ENCODE measurements at places on chromosomes 11 and 22. TPM values are rescaled to one million over a fixed set of nuclear protein-coding genes. Genes with fewer than 3 reads are reported as not detected.

- peak; percentile 71 for DNase-seq
Measured at GRCh38 chr11:110711776-110712658, at the start of gene ARHGAP20. TSS of gene ARHGAP20 (minus strand) at chr11:110712437. CDS start at chr11:110712231, 206 bp downstream.

DNA sequence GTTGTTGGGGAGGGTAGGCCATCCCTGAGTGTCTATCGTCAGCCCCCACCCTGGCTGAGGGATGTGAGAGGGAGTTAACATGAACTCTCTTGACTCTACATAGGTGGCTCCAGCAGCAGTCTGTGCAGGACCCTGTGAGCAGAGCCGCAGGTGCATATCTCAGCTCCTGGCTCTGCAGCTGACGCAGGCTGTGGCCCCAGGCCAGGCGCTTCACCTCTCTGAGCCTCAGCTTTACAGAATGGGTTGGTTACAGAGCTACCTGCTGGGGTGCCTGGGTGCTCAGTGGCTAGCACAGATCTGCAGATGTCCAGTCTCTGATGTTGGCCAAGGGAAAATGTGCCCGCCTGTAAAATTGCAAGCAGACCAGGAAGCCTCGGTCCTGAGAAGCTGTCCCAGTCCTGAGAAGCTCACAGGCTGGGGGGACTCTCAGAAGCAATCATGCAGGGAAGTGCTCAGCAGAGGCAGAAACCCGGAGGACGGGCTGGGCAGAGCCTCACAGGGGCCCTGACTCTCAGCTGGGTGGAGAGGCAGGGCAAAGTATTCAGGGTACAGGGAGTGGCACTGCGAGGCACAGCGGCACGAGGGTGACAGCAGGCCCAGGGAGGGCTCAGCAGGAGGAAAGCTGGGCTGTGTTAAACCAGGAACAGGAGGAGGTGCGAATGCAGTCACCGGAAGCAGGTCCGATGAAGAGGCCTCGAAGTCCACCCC is 15.9 kb upstream of the LRP5 start:
- DNase-seq = no peak

GRCh38 chr22:47056776-47057470 is 294.5 kb downstream of the TBC1D22A start:
- DNase-seq = no peak

GRCh38 chr11:1211838-1212237 is 11.0 kb upstream of the MUC5B start:
- DNase-seq = no peak

- no peak for DNase-seq
Measured at GRCh38 chr22:38423512-38424503, 31.2 kb downstream of the KCNJ4 start.

DNA sequence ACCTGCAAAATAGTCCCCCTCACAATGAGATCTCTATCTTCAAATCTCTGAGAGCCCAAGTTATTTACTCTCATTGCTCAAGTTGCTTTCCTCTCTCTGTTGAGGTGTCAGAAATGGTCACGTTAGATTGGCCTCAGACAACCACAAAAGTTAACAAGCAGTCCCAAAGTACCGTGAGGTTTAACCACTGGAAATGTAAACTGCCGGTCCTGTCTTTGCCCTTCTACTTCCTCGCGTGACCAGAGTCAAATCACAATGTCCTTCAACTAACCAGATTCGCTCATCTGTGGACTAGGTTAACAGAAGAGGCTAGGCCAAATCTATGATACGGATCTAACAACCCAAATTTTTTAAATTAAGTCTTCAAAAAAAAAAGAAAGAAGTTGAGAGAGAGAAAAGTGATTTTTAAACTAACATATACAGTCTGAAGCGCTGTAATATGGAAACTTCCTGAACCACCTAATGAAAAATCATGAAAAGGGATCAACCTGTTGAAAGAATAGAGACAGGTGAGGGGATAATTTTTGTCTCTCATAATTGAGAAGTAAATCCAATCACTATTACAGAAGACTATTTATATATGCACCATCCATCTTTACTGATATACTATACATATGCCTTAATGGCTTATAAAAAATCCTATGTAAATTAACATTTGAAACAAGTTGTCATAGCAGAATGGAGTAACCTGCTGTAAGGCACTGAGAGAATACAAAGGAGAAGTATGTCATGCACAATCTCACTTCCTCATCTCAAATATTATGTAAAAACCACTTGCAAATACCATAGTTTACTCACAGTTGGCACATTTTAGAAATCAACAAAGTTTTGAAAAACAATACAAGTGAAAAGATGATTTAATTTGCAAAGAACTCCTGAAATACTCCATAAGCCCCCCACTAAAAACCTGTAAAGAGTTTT is 3.3 kb upstream of the JAML start:
- no peak for DNase-seq

GRCh38 chr11:107858217-107859070 is at the start of gene SLC35F2:
TSS of gene SLC35F2 (minus strand) at chr11:107858787. CDS start at chr11:107858767, 20 bp downstream.
- peak; percentile 73 for DNase-seq

DNA sequence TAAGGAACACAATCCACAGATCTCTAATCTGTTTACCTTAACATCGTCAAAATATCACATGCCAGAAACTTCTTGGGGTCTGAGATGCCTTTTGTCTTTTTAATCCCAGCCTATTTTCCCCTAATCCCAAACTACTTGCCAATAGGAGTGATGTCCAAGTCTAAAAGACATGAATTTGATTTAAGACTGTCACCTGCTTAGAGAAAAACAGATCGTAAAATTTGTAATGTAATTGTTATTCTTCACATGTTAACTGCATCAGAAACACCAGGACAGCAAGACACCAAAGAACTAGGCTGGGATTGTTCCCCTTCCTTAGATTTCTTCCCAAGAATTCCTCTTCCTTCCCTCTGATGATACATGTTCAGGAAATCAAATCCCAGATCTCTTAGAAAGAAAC is 198.1 kb upstream of the ARHGAP20 start:
- no peak for DNase-seq

- DNase-seq = no peak
Measured at GRCh38 chr11:102446606-102447005, 6.0 kb downstream of the TMEM123 start.

DNA sequence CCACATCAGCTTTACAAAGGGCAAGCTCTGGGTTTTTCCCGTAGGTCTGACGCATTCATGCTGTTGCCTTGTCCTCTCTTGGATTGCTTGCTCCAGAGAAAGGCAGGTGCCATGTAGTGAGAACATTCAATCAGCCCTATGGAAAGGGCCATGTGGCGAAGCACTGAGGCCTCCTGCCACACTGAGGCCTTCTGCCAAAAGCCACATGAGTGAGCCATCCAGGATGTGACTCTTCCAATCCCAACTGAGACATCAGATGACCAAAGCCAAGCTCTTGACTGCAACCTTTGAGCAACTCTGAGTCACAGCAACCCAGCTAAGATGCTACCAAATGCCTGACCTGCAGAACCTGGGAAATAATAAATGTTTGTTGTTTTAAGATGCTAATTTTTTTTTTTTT is 9.0 kb upstream of the PANX3 start:
- DNase-seq = no peak

DNA sequence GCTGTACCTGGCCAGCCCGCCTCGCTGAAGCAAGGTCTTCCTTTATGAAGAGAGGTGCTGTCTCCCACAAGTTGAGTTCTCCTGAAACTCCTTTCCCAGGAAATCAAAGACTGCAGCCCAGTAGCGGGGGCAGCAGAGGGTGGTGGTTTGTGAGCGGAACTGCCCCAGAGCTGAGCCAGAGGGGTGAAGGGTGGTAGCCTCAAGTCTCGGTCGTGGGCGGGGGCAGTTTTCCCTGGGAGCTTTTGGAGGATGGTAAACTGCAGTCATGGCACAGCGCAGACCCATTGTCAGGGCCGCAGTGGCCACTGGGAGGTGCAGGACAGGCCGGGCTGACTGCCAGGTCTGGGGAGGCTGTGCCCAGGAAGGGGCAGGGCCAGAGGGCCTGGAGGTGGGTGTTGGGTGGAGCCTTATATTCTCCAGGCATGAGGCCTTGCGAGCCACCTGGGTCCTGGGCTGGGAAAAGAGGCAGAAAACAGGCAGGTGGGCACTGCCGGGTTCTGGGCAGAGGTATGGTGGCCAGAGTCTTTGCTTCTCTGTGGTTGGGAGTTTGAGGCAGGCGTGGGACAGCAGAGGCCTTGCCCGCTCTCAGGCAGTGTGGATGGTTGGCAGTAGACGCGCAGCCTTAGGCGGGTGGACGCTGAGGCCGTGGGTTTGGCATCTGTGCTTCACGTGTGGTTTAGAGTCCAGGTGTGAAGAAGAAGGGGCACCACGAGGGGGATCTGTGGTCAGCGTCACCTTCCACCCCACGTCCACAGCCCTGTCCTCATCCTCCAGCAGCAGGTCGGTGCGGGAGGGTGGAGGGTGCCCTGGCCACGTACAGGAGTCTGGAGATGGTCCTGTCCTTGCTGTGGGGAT is 1176.4 kb downstream of the BRD1 start:
- no peak for DNase-seq

GRCh38 chr11:87296627-87297026 is 258.9 kb downstream of the TMEM135 start:
- DNase-seq = no peak

- no peak for DNase-seq
Measured at GRCh38 chr22:17120711-17121232, 388 bp downstream of the TMEM121B start.

- no peak for DNase-seq
Measured at GRCh38 chr11:134503596-134503995, 91.6 kb upstream of the B3GAT1 start.

DNA sequence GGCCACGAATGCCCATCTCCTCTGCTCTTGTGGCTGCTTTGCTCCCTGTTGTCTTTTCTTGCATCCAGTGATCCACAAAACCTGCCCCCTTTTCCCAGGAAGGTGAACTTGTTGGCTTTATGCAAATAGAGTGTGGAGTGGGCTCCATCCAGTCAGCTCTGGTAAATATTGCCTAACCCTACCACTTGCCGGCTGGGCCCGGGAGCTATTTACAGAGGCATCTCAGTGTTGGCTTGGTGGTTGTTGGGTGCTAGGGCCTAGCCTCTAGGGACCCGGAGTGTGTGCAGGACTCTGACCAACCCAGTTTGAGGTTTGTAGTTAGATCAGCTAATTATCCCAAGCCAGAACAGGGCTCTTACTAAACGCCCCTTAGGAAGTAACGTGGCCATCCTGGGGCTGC is 40.8 kb upstream of the TLCD5 start:
- DNase-seq = no peak

DNA sequence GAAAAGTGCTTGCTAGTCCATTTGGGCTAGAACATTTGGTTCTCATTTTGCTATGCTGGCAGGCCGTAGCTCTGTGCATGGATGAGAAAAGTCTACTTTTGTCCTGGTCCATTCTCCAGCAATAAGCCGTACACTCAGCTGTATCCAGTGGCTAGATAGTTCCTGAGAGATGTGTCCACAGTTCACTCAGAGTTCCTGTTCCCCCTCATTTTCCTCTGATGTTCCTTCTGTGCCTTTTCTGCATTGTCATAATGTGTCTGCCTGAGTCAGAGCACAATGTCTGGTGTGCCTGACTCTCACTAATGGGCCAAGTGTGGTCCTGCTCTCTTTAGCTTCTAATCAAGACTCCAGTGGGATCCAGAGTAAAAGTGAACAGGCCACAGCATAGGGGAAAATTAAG is 215.7 kb upstream of the CTSC start:
- DNase-seq = no peak

DNA sequence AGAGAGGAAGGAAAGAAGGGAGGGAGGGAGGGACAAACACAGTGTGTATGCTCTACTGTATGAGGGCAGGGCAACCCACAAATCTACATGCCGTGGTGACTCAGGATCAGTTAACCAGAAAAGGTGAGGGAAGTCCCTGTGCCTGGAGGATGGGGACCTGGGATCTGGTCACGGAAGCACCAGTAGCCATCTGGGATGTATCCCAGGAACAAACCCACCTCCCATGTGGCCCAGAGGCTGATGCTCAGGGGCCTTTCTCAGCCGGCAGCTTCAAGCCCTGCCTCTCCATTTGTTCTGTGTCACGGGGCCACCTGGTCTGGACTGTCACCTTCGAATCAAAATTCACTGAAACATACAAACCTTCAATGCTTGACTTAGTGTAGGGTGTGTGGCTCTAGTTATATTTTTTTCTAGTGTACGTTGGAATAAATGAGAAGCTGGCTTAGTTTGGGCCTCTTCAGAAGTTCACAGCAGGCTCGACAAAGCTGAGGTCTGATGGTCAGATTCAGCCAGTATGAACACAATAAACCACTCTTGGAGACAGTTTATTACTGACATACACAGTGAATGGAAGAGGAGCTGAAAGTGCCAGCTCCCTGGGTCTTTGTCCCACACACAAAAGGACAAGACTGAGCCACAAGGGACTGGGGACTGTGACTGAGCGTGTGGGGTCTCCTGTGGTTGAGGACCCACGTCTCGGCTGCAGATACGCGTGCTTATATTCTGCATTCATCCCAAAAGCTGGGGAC is 23.5 kb upstream of the RTL6 start:
- DNase-seq = no peak

DNA sequence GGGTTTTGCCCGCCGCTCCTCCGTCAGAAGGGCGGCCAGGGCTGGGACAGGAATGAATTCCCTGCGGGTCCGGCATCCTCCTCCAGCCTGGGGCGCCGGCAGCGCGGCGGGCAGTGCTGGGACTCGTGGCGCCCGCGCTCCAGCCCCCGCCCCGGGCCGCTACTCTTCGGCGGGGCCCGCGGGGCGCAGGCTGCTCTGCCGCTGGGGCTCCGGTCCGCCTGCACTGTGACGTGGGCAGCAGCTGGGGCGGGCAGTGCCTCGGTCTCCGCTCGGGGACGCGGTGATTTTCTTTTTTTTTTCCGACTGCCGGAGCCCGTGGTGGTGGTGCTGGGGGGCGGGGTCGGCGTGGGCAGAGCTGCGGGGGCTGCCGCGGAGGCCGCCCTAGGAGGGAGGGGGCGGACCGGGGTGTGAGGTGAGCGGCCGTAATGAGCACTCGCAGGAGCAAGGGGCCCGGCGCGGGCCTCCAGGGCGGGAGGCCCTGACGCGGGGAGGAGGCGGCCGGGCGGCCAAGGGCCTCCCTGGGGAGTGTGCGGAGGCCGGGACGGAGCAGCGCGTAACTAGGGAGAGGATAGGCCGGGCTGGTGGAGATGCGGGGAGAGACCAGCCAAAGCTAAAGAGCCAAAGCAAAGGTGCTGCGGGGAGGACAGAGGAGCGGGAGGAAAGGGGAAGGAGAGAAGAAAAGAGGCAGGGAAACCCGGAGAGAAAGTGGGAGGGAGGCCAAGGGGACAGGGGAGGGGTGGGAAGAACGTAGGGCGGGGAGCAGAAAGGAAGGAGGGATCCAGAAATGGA is 73.3 kb upstream of the ZBED5 start:
- peak; percentile 75 for DNase-seq

The P2RY2 gene
- 12.0 TPM for total RNA-seq

The MAPK8IP1 gene
- 5.0 TPM for total RNA-seq

The APOL5 gene
- total RNA-seq = not detected

The LINC01488 gene
- 0.06 TPM for total RNA-seq

The ADORA2A gene
- total RNA-seq = 6.0 TPM

The LIF gene
- total RNA-seq = 0.94 TPM

The SLC22A25 gene
- total RNA-seq = not detected

The PNPLA5 gene
- total RNA-seq = not detected

The PTGDR2 gene
- 0.27 TPM for total RNA-seq

The HBG1 gene
- not detected for total RNA-seq

Measured in left cardiac atrium (tissue), 4 donors.